ENCODE measurements at places on chromosomes 4 and X. TPM values are rescaled to one million over a fixed set of nuclear protein-coding genes. Genes with fewer than 3 reads are reported as not detected.

HOPX gene
- total RNA-seq = 58.7 TPM

FHDC1 gene
- total RNA-seq = 0.05 TPM

MAGEC2 gene
- not detected for total RNA-seq

H2BW2 gene
- total RNA-seq = not detected

PRDM8 gene
- 3.2 TPM for total RNA-seq

GABRE gene
- not detected for total RNA-seq

KCNE5 gene
- total RNA-seq = 0.29 TPM

CTPS2 gene
- 6.7 TPM for total RNA-seq

REPS2 gene
- total RNA-seq = not detected

DMRTC1 gene
- total RNA-seq = not detected

YIPF7 gene
- total RNA-seq = not detected

PGAM4 gene
- 0.56 TPM for total RNA-seq

NR0B1 gene
- not detected for total RNA-seq

CSAG2 gene
- total RNA-seq = not detected

ABLIM2 gene
- total RNA-seq = 0.54 TPM

GRCh38 chr4:152188801-152189200 lies 347.1 kb downstream of the FBXW7 start:
- H3K4me1 ChIP-seq = peaks cover 7% of the 10 kb centered on the region
- H3K27me3 ChIP-seq = no peaks in the 10 kb centered on the region
- DNase-seq = no peak
- no peak overlapping the region for H3K4me3 ChIP-seq
- H3K36me3 ChIP-seq = peaks cover under 1% of the 10 kb centered on the region

GRCh38 chr4:15327311-15328298 lies 100.2 kb upstream of the C1QTNF7 start:
- DNase-seq = no peak
- H3K4me1 ChIP-seq = peaks cover 6% of the 10 kb centered on the region
- no peaks in the 10 kb centered on the region for H3K27me3 ChIP-seq
- H3K27ac ChIP-seq = no peak overlapping the region

DNA sequence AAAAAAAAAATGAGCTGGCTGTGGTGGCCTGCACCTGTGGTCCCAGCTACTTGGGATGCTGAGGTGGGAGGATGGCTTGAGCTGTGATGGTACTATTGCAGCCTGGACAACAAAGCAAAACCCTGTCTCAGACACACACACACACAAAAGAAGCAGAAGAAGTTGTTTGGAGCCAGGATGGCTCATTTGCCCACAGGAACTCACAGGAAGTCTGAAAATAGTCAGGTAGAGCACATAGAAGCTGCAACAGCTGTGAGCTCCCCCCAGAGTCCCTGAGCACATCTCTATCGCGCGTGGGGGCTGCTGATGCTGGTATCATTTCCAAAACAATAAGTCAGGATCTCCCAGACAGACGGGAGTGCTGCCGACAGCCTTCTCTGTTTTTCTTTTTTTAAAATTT lies 13.4 kb upstream of the DHRSX start:
- no peaks in the 10 kb centered on the region for H3K36me3 ChIP-seq
- no peak overlapping the region for H3K4me3 ChIP-seq
- no peak for DNase-seq
- H3K27ac ChIP-seq = no peak overlapping the region
- peaks cover 4% of the 10 kb centered on the region for H3K4me1 ChIP-seq
- H3K27me3 ChIP-seq = peaks cover 2% of the 10 kb centered on the region

- H3K27me3 ChIP-seq = peaks cover under 1% of the 10 kb centered on the region
- H3K36me3 ChIP-seq = no peaks in the 10 kb centered on the region
- no peak overlapping the region for H3K27ac ChIP-seq
- no peaks in the 10 kb centered on the region for H3K4me1 ChIP-seq
Measured at GRCh38 chr4:114636192-114636935, 37.8 kb downstream of the UGT8 start.

GRCh38 chr4:140116442-140117104 lies 37.4 kb downstream of the MAML3 start:
- H3K4me3 ChIP-seq = peak overlapping the region; percentile 19
- H3K4me1 ChIP-seq = peaks cover 39% of the 10 kb centered on the region
- H3K27ac ChIP-seq = peak overlapping the region; percentile 79
- DNase-seq = peak; percentile 67
- no peaks in the 10 kb centered on the region for H3K36me3 ChIP-seq

GRCh38 chrX:40415675-40416074 lies 165.1 kb upstream of the ATP6AP2 start:
- no peak overlapping the region for H3K4me3 ChIP-seq
- peaks cover 3% of the 10 kb centered on the region for H3K4me1 ChIP-seq
- DNase-seq = no peak
- H3K27ac ChIP-seq = no peak overlapping the region
- H3K27me3 ChIP-seq = no peaks in the 10 kb centered on the region

- H3K4me3 ChIP-seq = no peak overlapping the region
- DNase-seq = no peak
- H3K4me1 ChIP-seq = peaks cover 60% of the 10 kb centered on the region
- H3K27me3 ChIP-seq = no peaks in the 10 kb centered on the region
- H3K27ac ChIP-seq = peak overlapping the region; percentile 46
- peaks cover 26% of the 10 kb centered on the region for H3K36me3 ChIP-seq
Measured at GRCh38 chr4:109665783-109666485, 37.3 kb downstream of the CASP6 start.

- no peak overlapping the region for H3K27ac ChIP-seq
- H3K36me3 ChIP-seq = no peaks in the 10 kb centered on the region
- no peaks in the 10 kb centered on the region for H3K27me3 ChIP-seq
- no peaks in the 10 kb centered on the region for H3K4me1 ChIP-seq
Measured at GRCh38 chr4:74838746-74839370, 44.5 kb upstream of the BTC start.

GRCh38 chr4:23060776-23061175 lies 368.0 kb downstream of the GBA3 start:
- H3K27me3 ChIP-seq = no peaks in the 10 kb centered on the region
- no peak overlapping the region for H3K4me3 ChIP-seq
- no peak for DNase-seq
- no peak overlapping the region for H3K27ac ChIP-seq

DNA sequence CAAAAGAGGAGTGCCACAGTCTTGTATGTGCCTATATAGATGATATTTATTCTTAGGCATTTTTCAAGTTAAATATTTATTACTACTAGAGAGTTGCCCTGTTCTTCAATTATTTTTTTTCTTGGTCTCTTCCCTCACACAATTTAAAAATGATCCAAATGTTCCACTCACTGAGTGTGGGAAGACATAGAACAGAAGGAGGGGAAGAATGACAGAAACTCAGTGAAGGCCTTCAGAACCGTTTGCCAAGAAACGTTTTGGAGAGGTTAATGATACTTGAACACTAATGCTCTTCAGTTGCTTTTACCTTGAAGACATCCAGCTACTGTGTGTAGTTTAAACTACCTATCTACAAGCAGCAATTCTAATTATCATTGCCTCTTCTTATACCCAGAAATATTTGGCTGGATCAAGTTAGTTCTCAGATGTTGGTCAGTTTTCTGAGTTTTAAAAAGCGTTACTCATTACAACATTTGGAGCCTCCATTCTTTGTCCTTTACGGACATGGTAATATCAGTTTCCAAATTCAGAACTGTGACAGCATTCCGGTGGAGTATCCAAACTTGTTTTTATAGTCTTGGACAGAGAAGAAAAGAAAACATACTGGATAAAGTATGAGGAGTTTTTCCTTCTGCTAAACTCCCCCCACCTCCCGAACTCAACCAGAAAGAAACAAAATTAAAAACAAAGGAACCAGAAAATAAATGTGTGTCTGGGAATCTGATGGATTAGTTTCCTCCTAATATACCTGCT lies 389.7 kb downstream of the SPRY1 start:
- H3K36me3 ChIP-seq = no peaks in the 10 kb centered on the region
- H3K27ac ChIP-seq = no peak overlapping the region
- DNase-seq = no peak
- no peak overlapping the region for H3K4me3 ChIP-seq
- peaks cover 2% of the 10 kb centered on the region for H3K27me3 ChIP-seq

DNA sequence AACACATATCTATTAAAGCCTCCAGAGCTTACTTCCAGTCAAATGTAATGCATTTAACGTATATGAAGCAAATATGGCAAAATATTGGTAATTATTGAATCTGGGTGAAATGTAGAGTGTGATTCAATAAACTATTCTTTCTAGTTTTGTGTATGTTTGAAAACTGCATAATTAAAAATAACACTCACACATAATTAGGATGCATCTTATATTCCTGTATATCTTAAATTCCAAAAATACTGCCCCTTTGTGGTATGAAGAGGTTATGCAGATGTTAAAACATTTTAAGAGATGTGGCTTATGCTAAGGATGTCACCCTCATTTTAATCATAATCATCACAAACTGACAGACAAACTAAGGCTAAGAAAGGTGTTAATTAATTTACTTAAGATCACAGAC lies 182.9 kb downstream of the COX18 start:
- H3K27me3 ChIP-seq = peaks cover 8% of the 10 kb centered on the region
- no peak overlapping the region for H3K27ac ChIP-seq
- H3K4me1 ChIP-seq = no peaks in the 10 kb centered on the region
- H3K36me3 ChIP-seq = no peaks in the 10 kb centered on the region

DNA sequence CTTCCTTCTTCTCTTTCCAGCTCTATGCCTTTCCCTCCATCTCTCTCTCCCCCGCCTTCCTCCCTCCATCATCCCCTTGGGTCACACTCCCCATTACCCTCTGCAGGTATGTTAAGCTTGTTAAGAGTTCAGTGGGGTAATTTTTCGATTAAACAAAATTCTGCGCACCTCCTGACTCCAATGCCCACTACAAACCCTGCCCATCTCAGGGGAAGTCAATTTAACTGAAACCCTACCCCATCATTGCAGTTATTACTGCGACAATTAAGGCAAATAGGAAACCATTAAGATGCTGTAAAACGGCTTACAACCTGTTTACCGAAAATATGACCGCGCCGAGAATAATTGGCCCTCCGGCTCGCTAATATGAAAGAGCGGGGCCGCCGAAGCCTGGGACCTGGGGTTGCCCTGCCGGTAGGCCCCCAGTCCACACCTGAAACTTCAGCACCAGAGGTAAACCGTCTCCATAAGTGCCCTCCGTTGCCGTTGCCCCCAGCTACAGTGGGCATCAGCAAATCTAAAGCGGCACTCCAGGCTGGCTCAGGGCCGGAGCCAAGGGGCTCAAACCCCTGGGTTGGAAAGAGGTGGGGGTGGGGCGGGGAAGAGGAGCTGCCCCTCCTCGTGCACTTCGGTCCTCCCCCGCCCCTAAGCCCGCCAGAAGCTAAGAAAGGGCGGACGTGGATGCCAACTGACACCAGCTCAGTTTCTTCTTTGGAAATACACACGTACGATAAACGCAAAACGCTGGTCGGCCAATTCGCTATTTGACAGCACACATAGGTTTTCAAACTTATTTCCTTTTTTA lies 4.8 kb downstream of the ARX start:
- no peak for DNase-seq
- H3K4me1 ChIP-seq = peaks cover 10% of the 10 kb centered on the region
- H3K27ac ChIP-seq = no peak overlapping the region
- peaks cover 62% of the 10 kb centered on the region for H3K27me3 ChIP-seq
- H3K36me3 ChIP-seq = no peaks in the 10 kb centered on the region

GRCh38 chr4:185344743-185345538 lies 50.8 kb downstream of the LRP2BP start:
- H3K4me1 ChIP-seq = peaks cover 32% of the 10 kb centered on the region
- no peaks in the 10 kb centered on the region for H3K27me3 ChIP-seq
- no peak for DNase-seq
- H3K4me3 ChIP-seq = peak overlapping the region; percentile 35
- H3K27ac ChIP-seq = peak overlapping the region; percentile 88

GRCh38 chr4:105451346-105451745 lies 22.5 kb downstream of the PPA2 start:
- peaks cover 25% of the 10 kb centered on the region for H3K4me1 ChIP-seq
- peak overlapping the region; percentile 2 for H3K27ac ChIP-seq
- peaks cover 51% of the 10 kb centered on the region for H3K36me3 ChIP-seq
- H3K4me3 ChIP-seq = no peak overlapping the region

DNA sequence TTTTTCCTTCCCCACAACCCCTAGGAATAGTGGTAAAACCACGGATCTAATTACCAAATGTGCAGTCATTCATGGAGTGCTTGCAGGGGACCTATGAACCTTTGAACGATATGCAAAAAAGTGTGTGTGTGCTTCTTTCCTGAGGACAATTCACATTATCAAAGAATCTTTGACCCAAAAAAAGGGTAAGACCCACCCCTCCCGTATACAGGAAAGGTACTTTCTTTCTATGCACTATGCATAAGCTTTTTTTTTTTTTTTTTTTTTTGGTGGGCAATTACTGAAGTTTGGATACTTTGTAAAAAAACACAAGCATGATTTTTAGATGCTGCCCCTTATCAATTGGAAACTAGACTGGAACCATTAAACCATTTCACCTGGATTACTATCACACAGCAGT lies 31.4 kb downstream of the SPRY1 start:
- H3K4me3 ChIP-seq = no peak overlapping the region
- no peak for DNase-seq
- no peaks in the 10 kb centered on the region for H3K27me3 ChIP-seq
- peaks cover 34% of the 10 kb centered on the region for H3K4me1 ChIP-seq
- H3K27ac ChIP-seq = no peak overlapping the region

DNA sequence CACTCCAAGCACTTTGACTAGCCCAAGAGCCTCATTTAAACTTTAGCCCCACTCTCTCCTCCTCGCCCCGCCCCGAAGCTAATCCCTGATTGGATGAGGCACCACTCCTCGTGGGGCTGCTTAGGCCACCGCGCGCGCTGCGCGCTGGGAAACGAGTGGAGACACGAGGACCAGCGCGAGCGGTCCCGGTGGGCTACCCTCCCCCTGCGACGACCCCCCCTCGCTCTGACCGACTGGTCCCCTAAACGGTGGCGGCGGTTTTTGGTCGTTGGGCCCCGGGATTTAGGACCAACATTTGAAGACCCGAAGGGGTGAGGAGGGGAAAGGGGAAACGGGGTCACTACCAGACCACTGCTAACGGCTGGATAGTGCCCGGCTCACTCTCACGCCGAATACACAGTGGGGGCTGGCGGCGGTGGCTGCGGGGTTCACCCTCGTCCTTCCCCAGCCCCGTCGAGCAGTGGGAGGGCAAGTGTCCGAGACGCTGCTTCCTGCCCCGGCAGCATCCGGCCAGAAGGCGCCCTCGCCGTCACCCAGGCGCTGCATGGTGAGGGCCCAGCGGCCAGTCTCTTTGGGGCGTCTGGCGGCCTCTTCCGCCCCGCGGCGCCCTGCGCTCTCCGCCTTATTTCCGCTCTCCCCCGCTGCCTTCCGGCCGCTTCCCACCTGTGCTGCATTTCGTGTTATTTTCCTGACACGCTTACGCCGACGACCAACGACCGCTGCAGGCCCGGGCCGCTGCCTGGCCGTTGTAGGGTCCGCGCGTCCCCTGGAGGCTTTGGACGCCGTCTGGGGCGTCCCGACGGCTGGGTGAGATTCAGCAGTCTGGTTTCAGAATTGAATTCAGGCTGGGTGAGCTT lies at the start of gene RBM46:
Gene RBM46, plus strand, starts transcription at position 147 of the 857 bp plus-strand sequence. CDS start 15,481 bp downstream, outside the sequence.
- DNase-seq = no peak
- no peak within 1 kb of the TSS for H3K4me3 ChIP-seq
- H3K27ac ChIP-seq = no peak within 1 kb of the TSS
- no peaks in the 10 kb centered on the region for H3K36me3 ChIP-seq
- no peaks in the 10 kb centered on the region for H3K4me1 ChIP-seq

DNA sequence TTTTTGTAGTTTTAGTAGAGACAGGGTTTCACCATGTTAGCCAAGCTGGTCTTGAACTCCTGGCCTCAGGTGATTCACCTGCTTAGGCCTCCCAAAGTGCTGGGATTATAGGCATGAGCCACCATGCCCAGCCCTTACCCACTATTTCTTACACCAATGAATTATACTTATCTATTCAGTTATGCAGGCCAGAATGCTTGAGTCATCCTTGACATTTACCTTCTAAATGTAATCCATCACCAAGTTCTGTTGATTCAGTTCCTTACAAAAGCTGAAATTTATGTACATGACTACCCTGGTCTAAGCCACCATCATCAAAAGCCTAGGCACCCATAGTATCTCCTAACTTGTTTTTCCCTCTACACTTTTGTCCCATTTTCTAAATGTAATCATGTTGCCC lies 585.7 kb downstream of the IL15 start:
- no peak overlapping the region for H3K27ac ChIP-seq
- peaks cover 21% of the 10 kb centered on the region for H3K36me3 ChIP-seq
- no peak for DNase-seq
- no peaks in the 10 kb centered on the region for H3K27me3 ChIP-seq
- no peak overlapping the region for H3K4me3 ChIP-seq
- peaks cover 12% of the 10 kb centered on the region for H3K4me1 ChIP-seq
